ENCODE measurements at places on chromosomes 1 and 21.

GRCh38 chr1:1434131-1434823 lies 1.2 kb upstream of the VWA1 start:
- no peak for DNase-seq

DNA sequence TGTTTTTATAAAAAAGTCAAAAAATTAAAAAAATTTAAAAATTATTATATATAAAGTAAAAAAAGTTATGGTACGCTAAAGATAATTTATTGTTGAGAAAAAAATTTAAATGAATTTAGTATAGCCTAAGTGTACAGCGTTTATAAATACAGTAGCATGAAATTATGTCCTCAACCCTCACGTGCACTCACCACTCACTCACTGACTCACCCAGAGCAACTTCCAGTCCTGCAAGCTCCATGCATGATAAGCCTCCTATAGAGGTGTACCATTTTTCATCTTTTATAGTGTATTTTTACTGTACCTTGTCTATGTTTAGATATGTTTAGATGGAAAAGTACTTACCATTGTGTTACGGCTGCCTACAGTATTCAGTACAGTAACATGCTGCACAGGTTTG lies 5.1 kb downstream of the DISC1 start:
- no peak for DNase-seq

DNA sequence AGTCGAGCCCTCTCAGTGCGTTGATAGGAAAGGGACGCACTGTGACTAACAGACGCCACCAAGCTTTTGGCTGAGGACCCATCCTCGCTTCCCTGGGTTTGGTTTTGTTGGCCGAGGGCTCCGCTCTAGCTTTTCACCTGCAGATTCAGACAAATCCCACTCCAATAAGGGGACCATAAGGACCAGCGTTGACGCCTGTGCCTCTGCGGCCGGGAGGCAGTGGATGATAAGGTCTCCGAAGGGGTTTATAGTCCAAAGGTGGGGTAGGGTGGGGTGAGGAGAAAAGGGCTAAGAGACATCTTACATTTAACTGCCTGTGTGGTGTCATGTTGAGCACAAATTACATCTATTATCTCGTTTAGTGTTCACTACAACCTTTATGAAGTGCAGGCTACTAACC lies 760 bp downstream of the PEX14 start:
- DNase-seq = no peak

DNA sequence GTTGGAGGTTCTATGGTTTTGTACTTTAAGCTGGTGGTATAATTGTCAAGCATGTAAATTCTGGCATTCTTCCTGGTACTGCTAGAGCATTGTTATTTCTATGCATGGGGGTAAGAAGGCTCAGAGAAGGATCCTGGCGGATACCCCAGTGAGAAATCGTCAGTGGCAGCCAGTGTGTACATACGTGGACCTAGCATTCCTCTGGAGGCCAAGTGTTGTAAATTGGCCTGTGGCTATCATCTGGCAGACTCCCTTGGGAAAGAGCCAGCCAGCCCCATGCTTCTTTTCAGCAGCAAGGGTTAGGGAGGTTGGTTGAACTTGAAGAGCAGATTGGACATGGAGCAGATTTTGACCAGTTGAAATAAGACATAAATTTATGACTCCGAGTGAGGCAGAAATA lies 5.2 kb upstream of the AGO3 start:
- no peak for DNase-seq

DNA sequence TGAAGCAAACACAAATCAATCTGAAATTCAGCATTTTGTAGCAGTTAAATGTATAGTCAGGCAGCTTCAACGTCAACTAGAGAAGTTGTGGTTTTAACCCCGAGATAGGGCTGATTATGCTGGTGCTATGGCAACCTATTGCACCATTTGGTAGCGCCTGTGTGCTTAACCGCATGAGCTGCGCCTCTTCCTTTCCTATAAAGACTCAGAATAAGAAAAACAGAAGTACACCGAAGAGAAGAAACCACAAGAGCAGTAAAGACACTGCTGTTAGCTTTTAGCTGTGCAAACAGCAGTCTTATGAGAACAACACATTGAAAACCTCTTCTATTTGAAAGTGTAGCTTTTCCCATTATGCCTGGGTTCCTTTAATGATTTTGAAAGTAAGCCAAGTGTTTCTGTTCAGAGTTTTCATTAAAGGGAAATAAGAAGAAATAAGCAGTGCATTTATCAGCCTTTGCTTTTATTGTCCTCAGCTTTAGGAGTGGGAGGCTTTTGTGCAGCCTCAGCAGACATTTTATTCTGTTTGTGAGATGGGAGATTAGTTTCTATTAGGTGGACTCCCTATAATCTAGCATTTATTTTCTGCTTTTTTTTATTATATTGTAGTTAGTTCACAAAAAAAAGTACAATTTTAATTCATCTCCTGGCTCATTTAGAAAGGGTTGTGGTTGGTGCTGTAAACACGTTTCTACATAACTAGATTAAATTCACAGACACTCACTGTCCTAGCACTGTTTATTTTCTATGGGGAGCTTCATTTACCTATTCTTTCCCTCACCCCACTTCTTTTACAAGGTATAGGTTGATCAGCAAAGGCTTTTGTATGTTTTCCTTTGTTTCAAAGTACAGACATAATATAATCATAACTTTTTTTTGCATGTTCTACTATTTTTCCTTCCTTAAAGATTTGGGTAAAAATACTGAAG lies 43.3 kb downstream of the PTPRC start:
- no peak for DNase-seq

- no peak for DNase-seq
Measured at GRCh38 chr1:40798366-40799281, 15.0 kb downstream of the KCNQ4 start.

- DNase-seq = no peak
Measured at GRCh38 chr1:95339377-95339776, 105.4 kb downstream of the RWDD3 start.

DNA sequence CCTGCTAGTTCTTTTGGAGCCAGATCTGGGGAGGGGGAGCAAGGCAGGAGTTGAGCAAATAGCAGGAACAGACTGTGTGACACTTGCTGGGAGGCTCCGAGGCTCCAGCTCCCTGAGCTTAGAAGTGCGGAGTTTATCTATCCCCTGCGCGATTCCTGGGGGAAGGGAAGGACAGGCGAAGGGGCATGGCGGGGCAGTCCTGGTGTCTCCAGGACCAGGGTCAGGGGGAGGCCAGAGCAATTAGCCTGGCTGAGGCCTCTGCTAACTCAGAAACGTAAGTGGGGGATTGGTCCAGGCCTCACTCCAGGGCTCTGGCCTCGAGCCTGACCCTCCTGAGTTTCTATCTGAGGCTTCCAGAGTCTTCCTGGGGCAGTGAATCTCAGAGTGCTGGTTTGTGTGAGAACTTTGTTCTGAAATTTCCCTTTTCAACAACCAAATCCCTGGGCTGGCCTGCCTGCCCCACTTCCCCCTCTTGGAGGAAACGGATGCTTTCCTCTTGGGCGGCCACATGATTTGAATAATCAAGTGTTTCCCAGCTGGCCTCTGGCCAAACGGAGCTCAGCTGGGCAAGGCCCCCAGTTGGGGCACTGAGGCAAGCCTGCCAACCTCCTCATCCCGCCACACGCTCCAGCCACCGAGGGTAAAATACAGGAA lies 15.6 kb downstream of the ALPL start:
- no peak for DNase-seq

DNA sequence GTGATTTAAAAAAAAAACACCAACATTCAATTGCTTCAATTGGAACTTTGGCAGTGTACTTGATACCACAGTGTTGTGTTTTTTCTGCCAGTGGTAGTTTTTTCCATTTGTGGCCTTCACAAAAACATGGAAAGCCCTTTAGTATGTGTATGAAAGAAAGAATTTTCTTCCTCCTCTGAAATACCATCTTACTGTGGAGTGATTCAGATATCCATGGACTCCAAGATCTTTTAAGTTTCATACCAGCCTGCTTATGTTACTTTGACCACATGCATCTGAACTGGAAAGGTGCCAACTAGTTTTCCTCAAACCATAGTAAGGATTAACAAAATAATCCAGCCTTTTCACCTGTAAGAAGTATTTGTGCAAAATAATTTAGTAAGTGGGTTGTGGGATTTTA lies 3.4 kb downstream of the PPP2R5A start:
- no peak for DNase-seq

GRCh38 chr1:209421978-209422680 lies 161.4 kb upstream of the CAMK1G start:
- DNase-seq = no peak

DNA sequence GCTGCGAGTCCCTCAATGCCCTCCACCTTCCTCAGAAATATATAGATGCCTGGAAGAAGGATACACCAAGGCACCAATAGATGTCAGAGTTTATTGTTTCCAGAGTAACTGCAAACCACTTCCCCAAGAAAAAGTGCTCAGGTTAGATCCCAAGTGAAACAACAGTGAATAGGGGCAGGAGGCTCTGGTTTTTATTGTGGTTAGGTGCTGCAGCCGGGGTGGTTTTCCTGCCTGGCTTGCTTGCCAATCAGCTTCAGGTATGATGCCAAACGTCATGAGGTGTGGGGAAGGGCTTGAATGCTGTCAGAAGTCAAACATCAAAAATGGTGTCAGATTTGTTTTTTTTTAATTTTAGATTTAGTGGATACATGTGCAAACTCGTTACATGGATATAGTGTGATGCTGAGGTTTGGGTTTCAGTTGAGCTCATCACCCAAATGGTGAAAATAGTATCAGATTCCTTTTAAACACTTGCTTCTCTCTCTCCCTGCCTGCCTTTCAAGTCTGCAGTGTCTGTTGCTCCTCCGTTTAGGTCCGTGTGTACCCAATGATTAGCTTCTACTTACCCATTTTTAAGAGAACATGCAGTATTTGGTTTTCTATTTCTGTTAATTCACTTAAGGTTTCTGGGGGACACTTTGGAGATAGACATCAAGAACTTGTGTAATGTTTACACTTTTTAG lies 1317.0 kb downstream of the MRPL39 start:
- DNase-seq = no peak

GRCh38 chr1:185442050-185442449 lies 125.0 kb upstream of the IVNS1ABP start:
- no peak for DNase-seq

- DNase-seq = no peak
Measured at GRCh38 chr1:22048351-22049192, 3.9 kb upstream of the CDC42 start.

- no peak for DNase-seq
Measured at GRCh38 chr1:7265771-7266371, 480.6 kb downstream of the CAMTA1 start.

- no peak for DNase-seq
Measured at GRCh38 chr1:100377590-100378361, 25.5 kb downstream of the CDC14A start.

DNA sequence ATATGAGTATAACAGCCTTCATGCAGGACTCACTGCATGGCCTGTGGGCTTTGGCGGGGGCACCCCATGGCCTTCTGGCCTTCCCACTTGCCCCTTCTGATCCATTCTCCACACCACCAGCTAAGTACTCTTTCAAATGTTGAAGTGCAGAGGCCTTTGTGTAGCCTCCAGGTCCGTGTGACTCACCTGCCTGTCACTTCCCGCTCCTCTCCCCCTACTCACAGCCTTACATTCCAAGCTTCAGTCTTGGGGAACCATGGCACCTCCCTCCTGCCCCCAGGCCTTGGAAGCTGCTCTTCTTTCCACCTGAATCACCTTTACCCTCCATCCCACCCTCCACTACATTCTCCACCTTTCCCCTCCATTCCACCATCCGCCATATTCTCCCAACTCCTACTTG lies 69.6 kb downstream of the PGM1 start:
- DNase-seq = no peak

- no peak for DNase-seq
Measured at GRCh38 chr1:228163776-228164519, 1.7 kb upstream of the IBA57 start.

GRCh38 chr1:153944005-153944826 lies 2.3 kb downstream of the DENND4B start:
- no peak for DNase-seq

GRCh38 chr1:11880911-11881748 lies 22.4 kb upstream of the NPPB start:
- DNase-seq = no peak

- no peak for DNase-seq
Measured at GRCh38 chr1:65232461-65232990, 76.8 kb upstream of the DNAJC6 start.

DNA sequence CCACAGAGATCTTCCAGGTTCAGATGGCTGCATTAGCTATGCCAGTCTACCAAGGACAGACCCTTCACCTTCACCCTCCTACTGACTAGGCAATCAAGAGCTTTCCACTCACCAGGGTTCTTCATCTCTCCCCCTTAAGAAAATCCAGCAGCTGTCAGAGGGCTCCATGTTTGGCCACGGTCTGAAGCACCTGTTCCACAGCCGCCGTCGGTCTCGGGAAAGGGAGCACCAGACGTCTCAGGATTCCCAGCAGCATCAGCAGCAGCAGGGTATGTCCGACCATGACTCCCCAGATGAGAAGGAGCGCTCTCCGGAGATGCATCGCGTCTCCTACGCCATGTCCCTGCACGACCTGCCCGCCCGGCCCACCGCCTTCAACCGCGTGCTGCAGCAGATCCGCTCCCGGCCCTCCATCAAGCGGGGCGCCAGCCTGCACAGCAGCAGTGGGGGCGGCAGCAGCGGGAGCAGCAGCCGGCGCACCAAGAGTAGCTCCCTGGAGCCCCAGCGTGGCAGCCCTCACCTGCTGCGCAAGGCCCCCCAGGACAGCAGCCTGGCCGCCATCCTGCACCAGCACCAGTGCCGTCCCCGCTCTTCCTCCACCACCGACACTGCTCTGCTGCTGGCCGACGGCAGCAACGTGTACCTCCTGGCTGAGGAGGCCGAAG lies 13.8 kb downstream of the TMCC2 start:
- no peak for DNase-seq

- no peak for DNase-seq
Measured at GRCh38 chr1:6183520-6183989, 3.4 kb upstream of the CHD5 start.

DNA sequence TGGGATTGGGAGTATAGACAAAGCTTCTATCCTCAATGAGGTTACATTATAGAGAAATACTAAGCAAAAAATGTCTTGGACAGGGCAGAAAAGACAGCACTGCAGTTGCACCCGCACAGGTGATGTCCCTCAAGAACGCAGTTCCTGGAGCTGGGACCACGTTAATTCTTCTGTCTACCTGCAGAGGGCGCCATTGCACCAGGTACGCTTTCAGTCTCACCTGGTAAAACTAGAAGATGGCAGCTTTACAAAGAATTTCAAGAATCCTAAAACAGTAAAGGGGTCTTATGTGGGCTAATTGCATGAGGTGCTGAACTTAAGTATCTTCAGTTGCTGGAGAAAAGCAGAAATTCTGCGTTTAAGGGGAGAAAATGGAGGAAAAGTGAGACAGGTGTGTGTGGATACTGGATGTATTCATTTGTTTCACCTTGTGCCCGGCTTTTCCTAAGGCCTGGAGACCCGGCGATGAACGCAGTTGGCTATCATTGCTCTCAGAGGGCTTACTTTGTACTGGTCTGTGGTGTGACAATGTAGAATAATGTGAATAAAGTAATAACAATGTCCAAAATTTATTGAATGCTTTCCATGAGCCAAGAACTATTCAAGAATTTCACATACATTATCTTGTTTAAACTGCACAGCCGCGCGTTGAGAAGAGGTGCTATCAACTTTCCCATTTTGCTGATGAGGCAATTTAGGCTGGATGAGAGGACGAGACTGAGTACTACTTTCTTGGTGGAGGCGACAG lies 276.3 kb upstream of the GREM2 start:
- DNase-seq = peak; percentile 45

GRCh38 chr1:30444401-30444800 lies 279.0 kb downstream of the MATN1 start:
- DNase-seq = no peak

Measured in cerebellar nuclear complex (tissue), 1 donor.